Suppressor macrophage (primary cell): ENCODE measurements at places on chromosomes 1 and 21.
A peak's percentile ranks its signal among the peaks of the same experiment; 100 is the strongest.

GRCh38 chr1:15120251-15120945, 33.1 kb upstream of the TMEM51 start:
- no peak for DNase-seq

- peak; percentile 88 for DNase-seq
Measured at GRCh38 chr1:89987159-89987819, 7.6 kb upstream of the ZNF326 start.

- no peak for DNase-seq
Measured at GRCh38 chr1:196856053-196856452, 31.8 kb upstream of the CFHR4 start.

GRCh38 chr1:94017155-94017829, 103.7 kb downstream of the ABCA4 start:
- peak; percentile 61 for DNase-seq

DNA sequence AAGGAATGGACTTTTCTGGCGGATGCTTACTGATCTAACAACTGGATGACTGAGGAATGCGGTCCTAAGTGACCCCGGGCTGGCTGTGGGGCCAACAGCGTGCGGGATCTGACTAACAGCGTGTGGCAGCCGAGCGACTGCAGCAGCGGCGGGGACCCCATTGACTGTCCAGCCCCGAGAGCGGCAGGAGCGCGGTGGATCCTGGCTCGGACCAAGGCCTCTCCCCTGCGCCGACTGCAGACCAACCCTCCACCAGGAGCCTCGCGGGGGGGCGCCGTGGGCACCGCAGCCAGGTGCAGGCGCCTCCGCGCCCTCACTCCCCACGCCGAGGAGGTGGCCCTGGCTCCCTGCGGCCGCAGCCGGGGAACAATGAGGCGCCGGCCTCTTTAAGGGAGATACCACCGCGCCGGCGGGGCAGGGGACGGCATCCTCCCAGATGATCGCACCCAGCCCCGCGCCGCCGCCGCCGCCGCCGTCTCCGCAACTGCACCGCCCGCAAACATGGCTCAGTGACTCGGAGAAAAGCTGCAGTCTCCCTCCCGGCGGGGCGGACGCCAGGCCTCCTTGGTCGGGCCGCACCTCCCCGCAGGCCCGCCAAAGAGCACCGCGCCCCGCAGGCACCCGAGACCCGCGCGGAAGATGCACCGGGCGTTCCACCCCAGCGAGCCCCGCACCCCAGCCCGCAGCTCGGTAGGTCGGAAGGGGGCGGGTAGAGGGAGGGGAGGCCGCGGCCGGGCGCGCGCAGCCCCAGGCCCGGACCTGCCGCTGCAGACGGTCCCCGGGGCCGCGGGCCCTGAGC, 694 bp upstream of the PDIK1L start:
- peak; percentile 89 for DNase-seq

DNA sequence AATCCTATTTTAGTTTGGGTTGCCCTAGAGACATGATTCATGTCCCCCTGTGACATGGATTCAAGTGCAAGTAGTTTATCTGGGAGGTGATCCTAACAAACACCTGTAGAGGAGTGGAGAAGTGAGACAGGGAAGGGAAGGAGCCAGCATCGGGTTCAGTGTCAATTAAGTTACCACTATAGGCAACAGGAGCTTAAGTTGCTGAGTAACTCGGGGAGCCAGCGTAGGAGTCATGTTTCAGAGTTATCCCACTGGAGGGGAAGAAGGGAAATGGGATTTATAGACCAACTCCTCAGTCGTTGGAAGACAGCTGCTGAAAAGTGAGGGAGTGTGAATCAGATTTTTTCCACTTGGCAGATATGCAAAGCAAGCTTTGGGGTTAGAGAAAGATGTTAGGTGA, 54.9 kb downstream of the SLC30A7 start:
- no peak for DNase-seq

- DNase-seq = no peak
Measured at GRCh38 chr1:211711315-211711705, 35.9 kb upstream of the NEK2 start.
